ENCODE measurements at places on chromosomes 2 and 18.
A peak's percentile ranks its signal among the peaks of the same experiment; 100 is the strongest.

- DNase-seq, result no peak
Observed at GRCh38 chr2:100109986-100110613, 32.3 kb downstream of the AFF3 start.

- DNase-seq, result peak; percentile 3
Observed at GRCh38 chr18:49858309-49859020, 45.1 kb upstream of the ACAA2 start.

DNA sequence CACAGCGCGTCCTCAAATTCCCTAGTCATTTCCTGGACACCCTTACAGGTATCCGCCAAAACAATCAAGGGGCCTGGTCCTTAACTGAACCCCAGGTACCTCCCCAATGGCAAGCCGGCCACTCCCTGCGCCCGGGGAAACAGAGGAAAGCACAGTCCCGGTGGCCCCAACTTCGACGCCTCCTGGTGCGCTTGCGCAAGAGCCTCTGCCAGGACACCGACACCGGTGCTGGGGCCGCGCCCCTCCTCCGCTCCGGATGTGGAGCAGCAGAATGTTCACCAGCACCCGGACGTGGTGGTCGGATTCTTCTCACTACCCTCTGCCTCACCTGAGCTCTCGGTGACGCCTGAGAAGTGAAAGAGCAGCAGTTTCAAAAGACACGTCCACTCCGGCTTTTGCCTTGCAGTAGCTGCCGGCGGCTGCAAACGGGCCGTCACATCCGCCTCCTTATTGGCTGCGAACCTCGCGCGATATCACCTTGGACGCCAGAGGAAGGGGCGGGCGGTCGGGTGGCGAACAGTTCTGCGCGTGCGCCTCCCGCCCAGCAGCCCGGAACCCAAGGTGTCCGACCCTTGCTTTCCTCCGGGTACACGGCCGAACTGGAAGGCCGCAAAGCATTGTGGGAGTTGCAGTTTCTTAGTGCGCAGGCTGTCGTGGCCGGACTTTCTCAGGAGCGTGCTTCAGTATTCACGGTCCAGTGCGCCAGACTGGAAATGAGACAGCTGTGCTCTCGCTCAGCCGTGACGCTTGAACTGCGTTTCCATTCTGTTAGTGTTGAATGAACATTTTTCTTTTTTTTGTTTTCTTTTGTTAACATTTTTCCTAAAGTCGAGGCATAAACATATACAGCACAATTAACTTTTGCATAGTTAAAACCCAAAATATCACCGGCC, at the start of gene TXNDC9:
Gene TXNDC9, minus strand, starts transcription at position 423 of the 893 bp plus-strand sequence. CDS start 3,123 bp downstream, outside the sequence.
- DNase-seq, result peak; percentile 92

GRCh38 chr2:39434233-39434897, 2.7 kb downstream of the MAP4K3 start:
- DNase-seq, result no peak

DNA sequence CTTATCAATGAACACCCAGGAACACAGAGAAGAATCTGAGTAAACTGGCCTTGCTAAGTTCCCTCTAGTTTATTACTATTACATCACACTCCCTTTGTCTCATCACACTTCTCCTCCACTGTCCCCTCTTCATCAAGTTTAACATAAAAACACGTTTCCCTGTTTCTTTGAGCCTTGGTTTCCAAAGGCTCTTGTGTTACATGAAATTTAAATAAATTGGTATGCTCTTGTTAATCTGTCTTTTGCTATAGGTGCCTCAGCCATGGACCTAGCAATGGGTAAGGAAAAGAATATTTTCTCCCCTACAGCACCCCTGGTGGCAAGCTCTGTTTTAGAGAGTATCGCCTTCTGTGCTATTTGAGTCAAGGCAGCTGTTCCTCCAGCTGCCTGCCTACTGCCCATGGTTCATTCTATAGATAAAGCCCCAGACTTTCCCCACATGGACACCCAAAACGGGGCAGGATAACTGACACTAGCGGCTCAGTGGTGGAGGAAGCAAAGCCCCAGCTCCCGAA, 31.8 kb downstream of the TGIF1 start:
- DNase-seq, result no peak

DNA sequence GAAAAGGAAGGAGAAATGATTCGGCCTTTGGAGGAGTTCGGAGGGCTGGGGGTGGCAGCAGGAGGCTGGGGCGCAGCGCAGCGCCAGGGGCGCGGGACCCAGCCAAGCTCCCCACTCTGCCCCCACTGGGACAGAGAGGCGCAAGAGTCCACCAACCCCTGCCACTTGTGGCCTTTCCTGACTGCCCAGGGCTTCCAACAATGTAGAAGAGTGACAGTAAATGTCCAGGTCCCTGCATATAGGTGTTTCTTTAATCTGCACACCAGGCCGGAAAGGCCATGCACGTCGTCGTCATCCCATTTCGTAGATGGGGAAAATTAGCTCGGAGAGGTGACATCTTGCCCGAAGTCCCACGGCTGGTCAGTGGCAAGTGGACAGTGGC, 96.6 kb downstream of the INHBB start:
- DNase-seq, result no peak

- no peak for DNase-seq
Observed at GRCh38 chr2:109402980-109403840, 210.6 kb downstream of the SEPTIN10 start.

DNA sequence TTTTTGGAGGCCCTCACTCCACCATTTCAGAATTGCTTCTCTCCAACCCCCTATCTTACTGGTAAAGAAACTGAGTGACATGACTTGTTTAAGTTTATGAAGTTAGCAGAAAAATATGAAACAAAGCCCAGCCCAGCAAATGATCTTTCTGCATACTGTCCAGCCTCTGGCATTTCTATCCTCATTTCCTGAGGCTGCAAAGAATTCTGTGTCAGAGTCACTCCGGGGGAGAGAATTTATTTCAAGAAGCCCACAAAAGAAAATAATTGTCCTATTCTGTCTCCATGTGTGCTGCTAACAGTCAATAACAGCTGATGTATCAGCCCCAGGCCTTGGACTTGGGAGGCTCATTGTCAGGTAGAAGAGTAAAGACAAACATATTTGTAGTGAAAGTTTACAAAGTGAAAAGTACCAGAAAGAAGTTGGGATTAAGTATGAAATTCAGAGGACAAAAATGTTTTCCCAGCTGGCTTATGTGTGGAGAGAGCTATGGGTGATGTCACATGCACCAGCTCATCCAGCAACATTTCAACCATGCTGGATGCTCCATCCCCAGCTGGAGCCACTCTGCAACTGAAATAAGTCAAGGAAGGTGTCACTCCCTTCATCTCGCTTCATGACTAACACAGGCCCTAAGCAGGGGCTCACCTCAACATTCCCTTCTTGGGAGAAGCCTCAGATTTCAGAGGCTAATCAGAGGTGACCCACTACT, 42.3 kb downstream of the TRABD2A start:
- no peak for DNase-seq

DNA sequence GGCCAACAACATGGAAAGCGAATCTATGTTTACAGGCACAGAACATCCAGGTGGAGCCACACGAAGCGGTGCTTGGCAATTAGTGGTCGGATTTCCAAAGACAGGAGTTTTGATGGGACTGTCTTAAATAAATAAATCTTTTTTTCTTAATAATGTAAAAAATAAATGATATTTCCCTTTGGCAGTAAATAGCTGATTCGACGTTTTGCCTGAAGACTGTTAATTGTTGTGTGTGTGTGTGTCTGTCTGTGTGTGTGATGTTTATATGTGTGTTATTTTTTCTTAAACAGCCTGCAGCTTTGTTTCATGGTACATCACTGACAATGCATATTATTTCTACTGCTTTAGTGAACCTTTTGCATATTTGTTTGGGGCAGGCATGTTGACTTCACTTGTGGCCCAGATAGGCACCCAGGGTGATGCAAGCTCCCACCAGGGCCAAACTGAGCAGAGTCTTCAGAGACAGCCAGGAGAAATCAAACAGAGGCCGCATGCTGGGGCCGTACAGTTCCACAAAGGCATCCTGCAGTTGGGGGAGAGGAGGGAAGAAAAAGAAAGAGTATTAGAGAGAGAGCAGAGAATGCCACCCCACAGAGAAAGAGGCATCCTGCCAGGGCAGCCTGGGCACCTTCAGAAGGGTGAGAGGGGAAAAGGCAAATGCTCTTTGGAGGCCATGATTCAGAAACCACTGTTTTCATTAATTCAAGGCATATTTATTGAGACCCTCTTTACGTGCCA, 191.2 kb downstream of the BCL2 start:
- DNase-seq, result no peak

DNA sequence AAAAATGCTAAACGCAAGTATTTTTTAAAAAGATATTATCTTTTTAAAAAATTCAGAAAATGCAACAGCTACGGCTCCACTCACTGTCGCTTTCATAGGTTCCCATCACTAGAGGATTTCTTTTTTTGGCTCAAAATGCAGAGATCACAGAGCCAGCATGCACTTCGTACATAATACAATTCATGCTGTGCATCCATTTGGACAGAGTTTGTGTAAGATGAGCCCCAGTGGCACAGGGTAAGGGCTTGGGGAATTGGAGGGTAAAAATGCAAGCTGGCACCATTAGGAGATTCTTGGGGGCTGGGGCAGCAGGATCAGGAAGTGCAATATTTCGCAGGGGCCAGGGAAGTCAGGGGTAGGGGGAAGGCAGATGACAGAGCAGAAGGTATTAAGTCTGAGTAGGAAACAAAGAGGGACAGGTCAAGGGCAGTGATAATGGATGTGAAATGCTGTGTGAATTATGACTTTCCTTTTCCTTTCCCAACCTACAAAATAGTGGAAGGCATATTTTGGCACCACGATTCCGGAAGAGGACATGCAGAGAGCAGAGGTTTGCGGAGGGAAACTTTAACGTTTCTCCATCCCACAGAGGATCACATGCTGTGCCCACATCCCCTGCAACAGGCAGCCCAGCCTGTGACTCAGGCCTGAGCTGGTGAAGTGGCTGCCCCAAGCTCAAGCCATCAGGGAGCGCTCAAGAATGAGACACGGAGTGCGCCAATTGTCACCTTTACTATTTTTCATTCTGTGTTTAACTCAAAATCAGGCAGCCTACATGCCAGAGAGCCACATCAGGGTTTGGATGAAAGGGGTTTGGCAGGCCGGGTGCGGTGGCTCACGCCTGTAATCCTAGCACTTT, 4.7 kb downstream of the CAPG start:
- DNase-seq, result peak; percentile 46

- no peak for DNase-seq
Observed at GRCh38 chr2:24409700-24410556, 49.6 kb upstream of the ITSN2 start.

DNA sequence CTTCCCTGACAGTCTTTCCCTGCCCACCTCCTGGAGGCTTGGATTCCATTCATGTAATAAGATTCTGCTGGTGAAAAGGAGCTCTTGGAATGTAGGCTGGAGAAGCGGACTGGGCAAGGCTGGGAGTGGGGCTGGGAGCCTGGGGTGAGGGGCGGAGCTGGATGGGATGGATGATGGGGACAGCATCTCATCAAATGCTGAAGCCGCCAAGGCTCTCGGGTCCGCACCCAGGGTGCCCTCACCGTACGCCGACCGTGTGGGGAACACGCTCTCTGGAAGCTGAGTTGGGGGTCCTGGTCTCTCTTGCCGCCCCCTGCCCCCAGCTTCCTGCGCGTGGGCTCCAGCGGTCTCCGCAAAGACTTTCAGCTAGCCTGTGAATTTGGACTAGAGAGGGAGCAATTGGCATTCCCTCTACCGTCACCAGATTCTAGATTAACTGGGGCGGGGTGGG, 9.1 kb downstream of the RAX start:
- DNase-seq, result no peak

- DNase-seq, result no peak
Observed at GRCh38 chr2:61647044-61647443, 108.9 kb upstream of the XPO1 start.

DNA sequence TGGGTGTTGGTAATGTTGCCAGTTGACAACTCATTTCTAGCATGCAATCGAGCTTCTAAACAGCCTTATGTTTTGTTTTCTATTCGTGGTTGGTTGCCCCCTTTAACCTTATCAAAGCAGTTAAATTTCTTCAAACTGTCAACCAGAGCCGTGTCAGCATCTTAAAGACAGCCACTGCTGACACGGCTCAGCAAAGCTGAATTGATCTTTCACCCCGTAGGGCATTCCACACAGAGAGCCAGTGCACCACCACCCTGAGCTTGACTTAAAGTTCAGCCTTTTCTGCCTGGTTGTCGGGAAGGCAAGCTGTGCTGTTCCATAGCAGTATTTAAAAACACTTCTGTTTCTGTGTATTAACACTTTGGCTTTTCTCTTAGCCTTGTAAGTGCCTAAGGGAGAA, 355.0 kb upstream of the CHST9 start:
- no peak for DNase-seq

DNA sequence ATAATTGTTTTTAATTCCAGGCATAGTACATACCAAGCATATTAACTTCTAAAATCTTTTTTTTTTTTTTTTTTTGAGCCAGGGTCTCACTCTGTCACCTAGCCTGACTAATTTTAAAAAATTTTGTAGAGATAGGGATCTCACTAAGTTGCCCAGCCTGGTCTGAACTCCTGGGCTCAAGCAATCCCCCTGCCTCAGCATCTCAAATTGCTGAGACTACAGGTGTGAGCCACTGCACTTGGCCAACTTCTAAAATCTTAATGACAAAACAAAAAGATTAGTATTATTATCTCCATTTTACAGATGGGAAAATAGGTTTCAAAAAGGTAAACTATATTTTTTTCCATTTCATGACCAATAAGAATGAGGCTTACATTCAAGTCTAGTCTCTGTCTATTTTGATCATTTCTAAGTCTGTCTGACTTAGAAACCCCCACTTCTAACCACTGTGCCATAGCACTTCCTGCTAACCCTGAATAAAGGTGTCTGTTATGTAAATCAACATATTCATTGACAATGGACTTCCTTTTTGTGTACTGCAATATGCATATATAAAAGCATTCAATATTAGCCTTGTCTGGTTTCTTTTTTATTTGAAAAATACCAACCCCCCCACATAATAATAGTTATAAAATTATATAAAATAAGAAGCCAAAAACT, 28.7 kb upstream of the ZEB2 start:
- no peak for DNase-seq

DNA sequence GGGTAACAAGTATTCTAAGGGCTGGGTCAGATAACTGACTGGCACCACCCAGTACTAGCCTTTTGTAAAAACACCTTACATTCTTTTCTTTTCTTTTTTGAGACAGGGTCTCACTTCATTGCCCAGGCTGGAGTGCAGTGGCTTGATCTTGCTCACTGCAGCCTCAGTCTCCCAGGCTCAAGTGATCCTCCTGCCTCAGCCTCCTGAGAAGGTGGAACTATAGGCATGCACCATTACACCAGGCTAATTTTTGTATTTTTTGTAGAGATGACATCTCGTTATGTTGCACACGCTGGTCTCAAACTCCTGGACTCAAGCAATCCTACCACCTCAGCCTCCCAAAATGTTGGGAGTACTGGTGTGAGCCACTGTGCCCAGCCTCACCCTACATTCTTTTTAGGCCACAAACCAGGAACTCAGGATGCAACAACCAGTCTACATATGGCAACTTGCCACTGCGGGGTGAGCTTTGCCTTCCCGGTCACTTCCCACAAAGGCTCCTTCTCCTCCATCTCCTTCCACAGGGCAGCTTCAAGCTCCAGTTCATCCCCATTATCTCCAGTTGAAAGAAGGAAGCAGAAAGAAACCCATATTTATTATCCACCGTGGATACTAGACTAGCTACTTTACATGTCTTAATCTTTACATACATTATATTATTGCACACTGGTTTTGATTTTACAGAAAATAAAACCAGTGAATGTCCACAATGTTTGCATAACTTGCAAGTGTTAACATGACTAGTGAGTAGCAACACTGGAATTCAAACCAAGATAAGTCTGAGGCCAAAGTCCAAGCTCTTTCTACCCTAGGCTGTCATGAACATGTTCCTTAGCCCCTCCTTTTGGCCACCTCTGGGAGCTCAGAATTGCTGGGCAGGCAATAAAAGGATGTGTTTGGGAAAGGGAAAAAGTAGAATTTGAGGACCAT, 23.7 kb upstream of the AP1S3 start:
- no peak for DNase-seq
